CD4-positive, alpha-beta memory T cell (primary cell): ENCODE measurements at places on chromosomes 1 and 21. TPM values are rescaled to one million over a fixed set of nuclear protein-coding genes. Genes with fewer than 3 reads are reported as not detected.
A peak's percentile ranks its signal among the peaks of the same experiment; 100 is the strongest.

DNA sequence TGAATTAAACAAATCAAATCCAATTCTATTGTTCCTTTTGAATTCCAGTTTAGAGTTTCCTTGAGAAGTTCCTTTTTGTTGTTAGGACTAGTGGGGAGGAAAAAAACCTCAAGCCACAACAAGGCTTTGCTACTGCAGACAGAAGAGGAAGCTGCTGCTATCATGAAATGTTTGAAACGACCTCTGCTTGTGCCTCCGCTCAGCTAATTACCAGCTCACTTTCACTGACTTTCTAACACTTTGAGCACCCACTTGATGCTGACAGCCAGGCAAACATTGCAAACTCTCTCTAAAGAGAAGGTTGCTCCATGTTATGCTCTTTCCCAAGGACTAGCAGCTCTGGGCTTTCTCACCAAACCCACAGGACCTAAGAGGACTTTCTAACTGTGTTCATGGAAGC, 203.9 kb upstream of the PROX1 start:
- DNase-seq = peak; percentile 14

- DNase-seq = no peak
Measured at GRCh38 chr21:33643658-33644311, 1.5 kb downstream of the ITSN1 start.

DNA sequence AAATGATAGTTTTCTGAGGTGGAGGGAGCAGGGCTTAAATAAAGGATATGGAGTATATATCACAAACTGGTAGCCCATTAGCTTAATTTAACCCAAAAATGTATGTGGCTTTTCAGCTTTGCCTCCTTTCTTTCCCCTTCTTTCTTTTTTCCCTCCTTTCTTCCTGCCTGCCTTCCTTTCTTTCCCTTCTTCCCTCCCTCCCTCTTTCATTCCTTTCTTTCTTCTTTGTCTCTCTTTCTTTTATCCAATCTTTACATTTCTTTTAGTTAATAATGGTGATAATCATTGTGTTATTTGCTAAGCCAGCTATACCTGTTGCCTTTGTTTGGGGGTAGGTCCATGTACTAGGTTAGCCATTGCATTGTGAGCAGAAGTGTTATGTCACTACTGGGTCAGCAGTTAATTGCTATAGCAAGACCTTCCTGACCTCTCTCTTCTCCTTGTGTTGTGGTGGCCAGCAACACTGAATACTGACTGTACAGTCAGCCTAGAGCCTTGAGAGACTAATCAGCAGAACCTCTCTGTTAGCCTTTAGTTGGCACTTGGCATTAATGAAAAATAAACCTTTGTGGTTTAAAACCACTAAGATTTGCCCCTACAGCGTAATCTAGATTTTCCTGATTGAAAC, 5.1 kb downstream of the GORAB start:
- DNase-seq = no peak

- peak; percentile 58 for DNase-seq
Measured at GRCh38 chr1:201739492-201740085, 89.4 kb upstream of the IPO9 start.

- no peak for DNase-seq
Measured at GRCh38 chr1:206886831-206887230, 10.4 kb upstream of the IL24 start.

The TMEM52 gene
- total RNA-seq = not detected

- DNase-seq = no peak
Measured at GRCh38 chr1:202791077-202791747, 17.0 kb downstream of the KDM5B start.

GRCh38 chr1:97138515-97139032, 417.0 kb downstream of the PTBP2 start:
- no peak for DNase-seq

- no peak for DNase-seq
Measured at GRCh38 chr1:11676386-11677103, 4.4 kb downstream of the MAD2L2 start.
